ENCODE measurements at places on chromosomes 7 and 10.
A peak's percentile ranks its signal among the peaks of the same experiment; 100 is the strongest.

DNA sequence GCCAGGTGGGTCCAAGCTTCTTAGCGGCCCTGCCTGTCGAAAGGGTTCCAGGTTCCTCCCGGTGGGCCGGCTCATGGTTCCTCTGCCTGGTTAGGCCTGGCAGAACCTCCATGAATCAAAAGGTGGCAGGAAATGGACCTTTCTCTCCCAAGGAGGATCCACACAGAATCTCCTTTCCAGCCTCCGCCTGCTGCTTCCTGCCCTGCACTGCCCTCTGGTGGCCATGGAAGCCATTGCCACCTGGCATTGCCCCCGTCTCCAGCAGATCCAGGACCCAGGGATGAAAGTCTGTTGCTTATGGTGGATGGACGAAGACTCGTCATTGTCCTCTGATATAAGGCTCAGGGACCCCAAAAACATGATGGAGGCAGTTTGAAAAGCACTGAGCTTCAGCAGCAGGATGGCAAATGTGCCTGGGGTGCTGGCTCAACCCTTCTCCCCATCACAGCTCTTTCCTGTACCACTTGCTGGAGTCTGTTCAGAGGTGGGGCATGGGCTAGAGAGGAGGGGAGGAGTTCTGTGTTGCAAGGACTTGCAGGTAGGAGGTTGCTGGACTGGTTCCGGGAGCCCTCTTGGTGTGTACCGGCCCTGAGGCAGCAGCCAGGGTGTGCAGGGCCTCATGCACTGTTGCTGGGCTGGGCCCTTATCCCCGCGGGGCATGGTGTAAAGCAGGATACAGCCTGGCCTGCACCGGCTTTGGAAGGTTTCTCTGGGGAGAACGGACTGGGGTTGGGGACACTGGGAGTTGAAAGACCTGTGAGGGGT, 11.3 kb upstream of the INMT start:
- peak; percentile 72 for DNase-seq

DNA sequence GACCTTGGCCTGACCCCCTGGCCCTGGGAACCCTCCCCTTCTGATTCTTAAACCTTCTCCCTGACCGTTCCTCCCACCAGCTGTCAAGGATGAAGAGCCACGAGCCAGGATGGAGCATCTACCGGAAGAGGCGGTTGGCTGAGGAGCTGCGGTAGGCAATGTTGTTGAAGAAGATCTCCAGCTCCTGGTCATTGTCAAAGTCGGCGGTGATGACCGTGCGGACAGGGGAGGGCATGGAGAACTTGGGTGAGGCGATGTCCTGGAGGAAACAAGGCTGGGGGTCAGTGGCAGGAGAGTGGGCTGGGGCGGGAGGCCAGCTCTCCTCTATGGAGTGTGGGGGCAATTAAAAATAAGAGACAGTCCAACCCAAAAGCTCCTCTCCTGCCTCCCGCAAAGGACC, 51.7 kb downstream of the GOLGA7B start:
- DNase-seq: no peak

DNA sequence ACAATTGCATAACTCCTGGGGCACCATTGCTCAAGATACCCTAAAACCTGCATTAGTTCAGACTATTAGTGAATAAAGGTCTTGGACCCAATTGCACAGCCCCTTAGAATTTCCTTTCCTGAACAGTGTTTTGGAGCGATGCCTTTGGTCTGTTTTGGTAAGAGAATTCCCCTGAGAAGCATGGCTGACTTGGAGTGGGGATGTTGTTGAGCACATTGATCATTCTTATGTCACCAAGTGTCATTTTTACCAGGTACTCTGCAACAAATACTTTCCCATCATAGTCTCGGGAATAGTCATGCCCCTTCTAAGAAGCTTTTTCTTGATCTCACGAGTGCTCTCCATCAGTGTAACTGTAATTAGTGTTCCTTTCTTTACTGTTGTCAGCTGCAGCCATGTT, 229.7 kb downstream of the GFRA1 start:
- no peak for DNase-seq

DNA sequence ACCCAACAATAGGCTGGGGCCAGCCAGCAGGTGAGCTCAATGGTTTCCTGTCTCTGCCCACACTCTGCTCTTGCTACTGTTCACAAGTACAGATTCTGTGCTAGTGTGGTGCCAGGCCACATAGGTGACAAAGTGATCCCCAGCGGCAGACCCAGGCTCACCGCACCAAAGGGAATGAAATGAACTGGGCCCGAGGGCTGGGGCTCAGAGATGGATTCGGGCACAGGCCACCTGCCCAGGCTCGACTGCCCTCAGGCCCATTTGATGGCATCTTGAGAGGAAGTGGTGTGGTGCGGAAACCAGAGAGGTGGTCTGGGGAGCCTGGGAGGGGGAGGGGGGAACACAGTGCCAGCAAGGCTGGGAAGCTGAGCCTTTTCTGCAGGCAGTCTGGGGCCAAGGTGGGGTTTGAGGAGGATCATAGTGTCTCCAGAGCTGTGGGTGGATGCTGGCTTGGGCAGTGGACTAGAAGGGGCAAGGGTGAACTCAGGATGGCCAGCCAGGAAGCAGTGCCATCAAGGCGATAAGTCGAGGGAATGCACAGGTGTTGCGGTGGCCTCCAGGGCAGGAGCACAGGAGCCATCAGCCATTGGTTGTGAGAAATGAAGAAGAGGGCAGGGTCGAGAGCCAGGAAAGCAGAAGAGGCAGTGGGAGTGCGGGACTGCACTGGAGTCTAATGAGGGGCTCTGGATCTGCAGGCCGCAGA, 85.2 kb downstream of the ARHGAP22 start:
- DNase-seq: no peak

Data from OCI-M1 (cell line).